Osteoblast (primary cell): ENCODE measurements at places on chromosomes 7 and 10.

DNA sequence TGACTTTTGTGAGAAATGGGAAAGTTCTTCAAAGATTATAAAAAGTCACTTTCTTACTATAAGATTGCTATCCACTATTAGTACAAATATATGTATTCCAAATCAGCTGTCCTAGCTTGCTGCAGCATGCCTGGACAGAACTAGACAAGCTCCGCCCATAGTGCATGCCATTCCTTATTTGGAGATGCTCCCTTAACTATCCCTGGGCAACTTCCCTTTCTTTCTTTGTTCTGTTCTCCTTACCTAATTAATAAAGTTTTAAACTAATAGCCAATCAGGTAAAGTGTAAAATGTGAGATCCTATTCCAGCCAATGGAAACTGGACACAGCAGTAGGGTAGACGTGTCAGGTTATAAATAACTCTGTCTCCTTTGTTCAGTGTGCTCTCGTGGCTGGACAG lies 281.9 kb downstream of the CAMK1D start:
- no peak for DNase-seq

- DNase-seq: peak; percentile 81
Observed at GRCh38 chr7:157751951-157752673, 415.3 kb downstream of the DNAJB6 start.

- no peak for DNase-seq
Observed at GRCh38 chr7:11373546-11374142, 400.0 kb downstream of the PHF14 start.

DNA sequence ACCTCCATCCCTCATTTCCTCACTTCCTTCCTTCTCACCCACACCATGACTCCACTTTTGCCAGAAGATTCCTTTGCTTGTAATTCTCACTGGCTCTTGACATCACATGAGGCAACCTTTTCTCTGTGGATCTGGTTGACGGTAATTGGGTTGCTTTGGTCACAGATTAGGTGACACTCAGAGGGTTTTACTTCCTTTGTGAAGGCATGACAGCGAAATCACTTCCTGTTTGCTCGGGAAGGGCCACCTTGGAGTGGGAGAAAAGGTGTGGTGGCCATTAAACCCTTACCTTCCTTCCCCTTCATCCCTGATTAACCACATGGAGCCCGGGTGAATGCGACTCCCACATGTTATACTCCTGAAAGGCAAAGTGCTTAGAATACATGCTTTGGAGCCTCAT lies 30.2 kb downstream of the CUZD1 start:
- DNase-seq: no peak

- peak; percentile 86 for DNase-seq
Observed at GRCh38 chr10:127398140-127398970, 150.8 kb upstream of the NPS start.

- peak; percentile 84 for DNase-seq
Observed at GRCh38 chr10:33509231-33509831, 174.9 kb upstream of the NRP1 start.

- DNase-seq: no peak
Observed at GRCh38 chr10:35416619-35417312, 80.5 kb downstream of the CCNY start.

- peak; percentile 92 for DNase-seq
Observed at GRCh38 chr10:3668276-3668965, 116.6 kb downstream of the KLF6 start.

GRCh38 chr7:24965831-24966708 lies 13.9 kb downstream of the OSBPL3 start:
- DNase-seq: no peak

DNA sequence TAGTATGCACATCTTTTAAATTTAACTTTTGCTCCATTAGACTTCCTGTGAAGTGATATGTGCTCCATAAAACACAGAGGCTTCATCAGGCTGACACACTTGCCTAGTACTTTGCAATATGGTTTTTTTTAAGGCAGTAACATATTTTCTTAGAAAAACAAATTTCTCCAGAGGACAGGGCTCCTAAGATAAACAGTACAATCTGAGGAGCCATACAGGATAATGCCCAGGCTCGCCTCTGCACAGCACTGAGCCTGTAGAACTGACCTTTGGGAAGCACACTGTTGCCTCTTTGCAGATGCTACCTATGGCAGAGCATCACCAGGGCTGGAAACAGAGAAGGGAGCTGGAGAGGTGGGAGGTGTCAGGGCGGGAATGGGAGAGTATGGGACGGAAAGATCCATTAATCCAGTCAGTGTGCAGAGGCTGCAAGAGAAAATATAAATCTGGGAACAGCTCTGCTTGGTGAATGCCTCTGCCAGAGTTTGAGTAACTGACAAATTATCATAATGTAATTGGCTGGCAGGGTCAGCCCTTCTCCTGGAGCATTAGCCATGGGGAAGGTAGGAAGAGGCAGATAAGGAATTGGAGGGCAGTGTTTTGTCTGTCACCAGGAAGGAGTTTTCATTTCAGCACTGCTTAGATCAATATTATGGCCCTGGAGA lies 132.3 kb downstream of the CREB5 start:
- peak; percentile 65 for DNase-seq

DNA sequence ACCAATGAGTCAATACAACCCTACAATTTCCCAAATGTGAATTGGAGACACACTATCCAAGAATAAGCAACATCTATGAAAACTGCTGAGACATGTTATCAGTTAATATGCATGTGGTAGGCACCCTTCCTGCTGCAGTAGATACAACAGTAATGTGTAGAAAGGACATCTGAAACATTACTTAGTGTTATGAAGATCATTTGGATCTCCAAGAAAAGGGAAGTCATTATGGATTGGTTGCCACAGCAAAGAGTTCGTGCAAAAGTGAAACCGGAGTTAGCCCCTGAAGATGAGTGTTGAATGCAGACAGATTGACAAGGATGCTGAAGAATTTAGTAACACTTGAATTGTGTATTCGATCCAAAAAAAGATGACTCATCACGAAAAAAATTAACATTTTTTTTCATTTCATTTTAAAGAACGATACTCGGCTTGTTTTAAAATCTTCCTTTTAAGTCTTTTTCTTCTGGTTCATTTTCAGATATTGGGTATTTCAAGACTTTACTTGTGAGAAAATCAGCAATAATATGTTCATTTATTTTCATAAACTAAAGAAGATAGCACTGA lies 322.4 kb upstream of the KLF6 start:
- no peak for DNase-seq

GRCh38 chr10:60652628-60653027 lies 125.7 kb upstream of the CDK1 start:
- no peak for DNase-seq
